ENCODE measurements at places on chromosomes 5 and 9.

GRCh38 chr9:103242025-103242424 lies 246.9 kb downstream of the CYLC2 start:
- no peak for DNase-seq

GRCh38 chr5:935510-936084 lies 42.9 kb downstream of the TRIP13 start:
- DNase-seq: no peak

GRCh38 chr5:42583322-42583721 lies 160.1 kb downstream of the GHR start:
- DNase-seq: peak; percentile 62

DNA sequence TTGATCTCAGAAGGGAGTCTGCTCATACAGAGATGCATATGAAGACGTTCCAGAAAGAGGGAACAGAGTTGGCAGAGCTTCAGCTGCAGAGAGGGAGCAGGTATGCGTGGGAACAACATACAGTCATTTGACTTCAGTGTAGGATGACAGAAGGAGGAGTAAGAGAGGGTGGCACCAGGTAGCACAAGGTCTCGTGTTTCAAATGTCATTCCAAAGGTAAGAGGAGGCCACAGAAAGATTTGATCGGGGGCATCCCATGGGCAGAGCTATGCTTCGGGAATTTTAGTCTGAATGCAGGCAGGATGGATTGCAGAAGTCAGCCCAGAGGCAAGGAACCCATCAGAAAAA lies 367.1 kb downstream of the CDK5RAP2 start:
- DNase-seq: no peak

DNA sequence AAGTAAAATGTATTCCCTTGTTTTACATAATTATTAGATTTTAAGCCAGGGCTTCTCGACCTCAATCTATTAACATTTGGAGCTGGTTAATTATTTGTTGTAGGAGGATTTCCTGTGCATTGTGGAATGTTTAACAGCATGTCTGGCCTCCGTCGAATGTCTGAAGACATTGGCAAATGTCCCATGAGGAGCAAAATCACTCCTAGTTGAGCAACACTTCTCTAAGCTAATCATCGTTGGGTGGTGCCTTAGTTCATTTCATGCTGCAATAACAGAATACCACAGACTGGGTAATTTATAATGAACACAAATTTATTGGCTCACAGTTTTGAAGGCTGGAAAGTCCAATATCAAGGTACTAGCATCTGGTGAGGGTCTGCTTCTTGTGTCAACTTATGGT lies 13.4 kb upstream of the VPS13A start:
- DNase-seq: no peak

DNA sequence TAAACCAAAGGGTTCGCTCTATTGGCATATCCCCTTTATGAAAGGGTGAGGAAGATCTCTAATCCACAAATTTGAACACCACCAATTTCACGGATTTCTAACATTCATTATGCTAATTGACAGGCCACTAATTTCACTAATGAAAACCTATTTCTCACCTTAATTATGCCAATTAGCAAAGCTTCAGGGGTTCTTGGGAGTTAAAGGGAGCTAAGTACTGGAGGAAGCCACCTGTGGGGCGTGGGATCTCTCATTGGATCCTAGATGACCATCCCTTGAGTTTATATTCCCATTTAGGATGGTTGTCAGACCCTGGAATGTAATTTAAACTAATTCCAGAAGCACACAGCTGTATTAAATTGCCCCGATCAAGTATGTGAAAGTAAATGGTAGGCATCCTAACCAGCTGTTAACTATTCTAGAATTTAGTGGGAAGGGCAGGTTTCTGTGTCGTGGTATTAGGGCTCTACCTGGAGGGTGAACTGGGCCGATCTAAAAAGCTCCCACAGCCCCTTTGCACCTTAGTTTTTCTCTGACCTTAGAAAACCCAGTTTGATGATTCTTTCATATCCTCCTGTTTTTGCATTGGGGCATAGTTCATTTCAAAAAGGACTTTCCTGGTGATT lies 77.1 kb downstream of the C9orf152 start:
- DNase-seq: no peak

GRCh38 chr9:106467865-106468164 lies 395.2 kb upstream of the ZNF462 start:
- DNase-seq: no peak

DNA sequence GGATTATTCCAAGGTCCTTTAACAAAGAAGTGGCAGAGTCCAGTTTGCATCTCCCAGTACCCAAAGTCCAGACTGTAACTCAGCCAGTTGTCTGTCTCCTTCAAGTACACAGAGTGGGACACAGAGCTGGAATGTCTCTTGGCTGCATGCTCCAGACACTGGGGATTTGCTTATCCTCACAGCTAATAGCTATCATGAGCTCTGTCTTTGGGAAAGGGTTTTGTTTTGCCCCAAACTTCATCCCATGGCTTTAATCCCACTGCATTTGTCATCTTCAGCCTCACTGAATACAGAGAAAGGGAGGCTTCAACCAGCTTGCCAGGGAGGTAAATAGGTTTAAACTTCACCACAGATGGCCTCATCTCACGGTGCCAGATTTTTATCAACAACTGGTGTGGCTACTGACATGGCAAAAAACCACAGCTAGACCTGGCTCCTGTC lies 412.2 kb upstream of the SLC24A2 start:
- peak; percentile 58 for DNase-seq

- DNase-seq: no peak
Measured at GRCh38 chr9:94157050-94157801, 73.0 kb downstream of the PTPDC1 start.

GRCh38 chr9:21680590-21680989 lies 121.8 kb upstream of the MTAP start:
- no peak for DNase-seq

DNA sequence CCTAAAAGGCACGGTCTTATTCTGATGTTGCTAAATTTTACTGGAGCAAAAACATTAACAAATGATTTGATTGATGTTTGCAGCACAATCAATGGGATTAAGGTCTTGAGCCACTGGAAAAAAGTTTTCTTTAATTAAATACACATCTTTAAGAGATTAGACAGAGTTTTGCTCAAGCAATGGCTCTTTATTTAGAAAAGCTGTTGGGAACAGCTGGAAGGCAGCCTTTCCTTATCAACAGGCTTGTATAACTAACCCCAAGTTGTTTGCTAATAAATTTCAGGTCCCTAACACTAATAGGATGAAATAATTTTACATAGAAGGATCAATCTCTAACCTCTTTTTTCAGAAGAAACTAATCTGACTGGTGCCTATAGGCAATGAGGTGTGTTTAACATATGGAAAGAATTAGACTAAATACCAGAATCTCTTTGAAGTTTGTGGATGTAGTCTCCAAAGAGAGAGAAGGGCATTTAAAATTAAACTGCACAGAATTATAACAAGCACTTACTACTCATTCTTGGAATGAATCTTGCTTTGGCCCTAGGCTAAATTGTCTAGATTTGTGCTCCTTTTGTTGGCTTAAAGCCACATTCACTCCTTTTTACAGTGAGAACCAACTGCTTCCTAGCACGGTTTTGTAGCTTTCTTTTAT lies 67.3 kb upstream of the TNFAIP8 start:
- DNase-seq: no peak
